ENCODE measurements at places on chromosomes 12 and 14.

- no peak for DNase-seq
Observed at GRCh38 chr14:67426161-67426560, 14.2 kb upstream of the PLEK2 start.

DNA sequence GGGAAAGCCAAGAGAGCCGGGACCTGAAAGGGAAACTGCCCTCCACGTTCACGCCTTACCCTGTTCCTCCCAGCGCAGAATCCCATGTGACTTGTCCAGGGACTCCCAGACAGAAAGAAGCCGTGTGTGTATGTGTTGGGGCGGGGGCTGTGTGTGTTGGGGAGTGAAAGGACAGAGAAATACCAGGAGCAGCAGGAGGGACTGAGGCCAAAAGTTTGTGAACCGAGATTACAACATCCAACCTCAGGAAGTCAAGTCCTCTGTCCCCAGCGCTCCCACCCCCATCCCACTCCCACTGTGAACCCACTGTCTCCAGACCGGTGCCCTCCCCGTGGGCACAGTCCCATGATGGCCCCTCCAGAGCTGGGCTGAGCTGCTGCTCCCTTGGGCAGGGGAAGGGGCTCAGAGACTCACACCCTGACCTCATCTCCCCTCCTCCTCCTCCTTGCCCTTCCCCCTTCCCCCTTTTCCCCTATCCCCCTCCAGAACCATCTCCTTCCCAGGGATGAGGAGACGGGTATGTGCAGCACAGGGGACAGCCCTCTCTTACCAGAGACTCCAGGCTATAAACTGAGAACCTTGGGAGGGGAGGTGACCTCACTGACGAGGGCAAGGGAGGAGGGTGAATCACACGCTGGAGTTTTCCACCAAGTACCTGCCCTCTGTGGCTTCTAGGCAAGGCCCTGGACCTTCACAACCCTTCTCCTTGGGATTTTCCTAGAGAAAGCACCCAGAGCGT, at the start of gene SLC6A12:
Gene SLC6A12, minus strand, starts transcription at position 155 of the 739 bp plus-strand sequence. CDS start 4,171 bp downstream, outside the sequence.
- no peak for DNase-seq

DNA sequence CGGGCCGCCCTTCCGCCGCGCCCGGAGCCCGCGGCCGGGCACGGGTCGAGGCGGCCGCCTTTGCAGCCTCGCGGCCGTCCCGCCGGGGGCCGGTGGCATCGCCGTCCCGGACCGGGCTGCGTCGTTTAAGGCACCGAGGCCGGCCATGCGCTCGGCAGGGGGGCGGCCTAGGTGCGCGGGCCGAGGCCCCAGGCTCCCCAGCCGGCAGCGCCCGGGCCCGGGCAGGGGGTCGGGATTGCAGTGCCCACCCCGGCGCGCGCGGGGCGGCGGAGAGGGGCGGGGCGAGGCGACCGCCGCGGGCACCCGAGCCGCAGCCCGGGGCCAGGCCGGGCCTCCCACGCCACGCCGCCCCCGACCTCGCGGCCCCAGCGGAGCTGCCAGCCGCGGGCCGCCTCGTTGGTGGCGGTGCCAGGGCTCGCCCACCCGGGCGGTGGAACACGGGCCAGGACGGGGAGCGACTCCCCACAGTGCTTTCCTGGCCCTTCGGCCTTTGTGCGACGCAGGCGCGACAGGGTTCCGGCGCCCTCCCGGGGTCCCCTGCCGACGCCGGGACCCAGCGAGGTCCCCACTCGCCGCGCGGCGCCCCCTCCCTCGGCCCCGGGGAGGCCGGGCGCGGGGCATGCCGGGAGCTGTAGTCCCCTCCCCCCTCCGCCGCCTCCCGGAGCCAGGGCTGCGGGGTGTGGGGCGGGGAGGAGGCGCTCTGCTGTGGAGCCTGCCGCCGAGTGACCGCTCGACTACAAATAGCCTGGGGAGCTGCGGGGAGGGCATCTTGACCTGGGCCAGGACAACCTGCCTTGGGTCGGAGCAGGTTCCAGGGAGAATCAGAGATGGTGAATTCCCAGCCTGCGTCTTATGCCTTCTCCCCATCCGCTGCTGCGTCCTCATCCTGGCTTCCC, 769 bp downstream of the FKBP4 start:
- DNase-seq, result no peak

GRCh38 chr12:48037267-48037915, 33.1 kb upstream of the COL2A1 start:
- DNase-seq, result no peak

All from AG09309 (cell line).